ENCODE measurements at places on chromosomes 4 and X. TPM values are rescaled to one million over a fixed set of nuclear protein-coding genes. Genes with fewer than 3 reads are reported as not detected.

Gene SLC34A2
- total RNA-seq, result 7.0 TPM

Gene LINC00632
- total RNA-seq, result 616 TPM

DNA sequence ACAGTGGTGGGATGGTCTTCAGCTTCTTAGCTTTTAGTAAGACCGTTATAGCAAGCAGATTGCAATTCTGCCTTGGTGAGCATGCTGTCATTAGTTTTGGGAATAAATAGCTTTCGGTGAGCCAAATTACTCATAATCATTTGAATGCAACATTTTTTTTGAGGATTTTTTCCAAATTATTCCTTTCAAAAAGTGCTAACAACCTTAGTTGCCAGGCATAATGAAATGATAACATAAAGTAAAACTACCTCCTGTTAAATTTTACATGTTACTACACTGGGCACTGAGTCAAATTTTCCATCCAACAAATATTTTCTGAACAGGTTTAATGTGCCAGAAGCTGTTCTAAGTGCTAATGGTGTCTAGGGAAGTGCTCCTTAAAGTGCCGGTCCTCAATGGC lies 15.8 kb upstream of the NPFFR2 start:
- no peak for DNase-seq

- no peak for DNase-seq
These were observed 140.4 kb downstream of the AFAP1 start for GRCh38 chr4:7799306-7799705.

DNA sequence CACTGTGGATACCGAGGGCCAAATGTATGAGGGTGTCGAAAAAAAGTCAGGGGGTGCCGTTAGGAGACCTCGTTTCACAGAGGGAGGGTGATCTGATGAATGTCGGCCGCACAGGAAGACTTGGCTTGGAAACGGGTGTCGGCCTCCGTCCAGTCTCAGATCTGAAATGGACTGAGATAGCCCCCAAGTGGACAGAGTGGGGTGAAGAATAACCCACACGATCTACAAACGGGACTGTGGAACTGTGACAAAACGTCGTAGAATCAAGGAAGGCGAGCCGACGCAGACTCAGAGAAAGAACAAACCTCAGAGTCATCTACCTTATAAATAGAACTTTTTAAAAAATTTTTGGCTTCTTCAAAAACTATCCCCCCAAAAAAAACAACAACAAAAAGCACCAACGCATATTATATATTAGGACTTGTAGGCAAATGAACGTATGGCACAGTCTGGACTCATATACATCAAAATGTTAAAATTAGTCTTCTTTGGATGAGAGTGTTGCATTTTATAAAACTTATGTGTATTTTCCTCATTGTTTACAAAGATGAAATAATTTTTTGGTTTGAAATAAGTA lies 63.8 kb upstream of the IRF2 start:
- DNase-seq, result peak; percentile 90

- DNase-seq, result no peak
These were observed 178.7 kb downstream of the RASL11B start for GRCh38 chr4:53040851-53041250.

DNA sequence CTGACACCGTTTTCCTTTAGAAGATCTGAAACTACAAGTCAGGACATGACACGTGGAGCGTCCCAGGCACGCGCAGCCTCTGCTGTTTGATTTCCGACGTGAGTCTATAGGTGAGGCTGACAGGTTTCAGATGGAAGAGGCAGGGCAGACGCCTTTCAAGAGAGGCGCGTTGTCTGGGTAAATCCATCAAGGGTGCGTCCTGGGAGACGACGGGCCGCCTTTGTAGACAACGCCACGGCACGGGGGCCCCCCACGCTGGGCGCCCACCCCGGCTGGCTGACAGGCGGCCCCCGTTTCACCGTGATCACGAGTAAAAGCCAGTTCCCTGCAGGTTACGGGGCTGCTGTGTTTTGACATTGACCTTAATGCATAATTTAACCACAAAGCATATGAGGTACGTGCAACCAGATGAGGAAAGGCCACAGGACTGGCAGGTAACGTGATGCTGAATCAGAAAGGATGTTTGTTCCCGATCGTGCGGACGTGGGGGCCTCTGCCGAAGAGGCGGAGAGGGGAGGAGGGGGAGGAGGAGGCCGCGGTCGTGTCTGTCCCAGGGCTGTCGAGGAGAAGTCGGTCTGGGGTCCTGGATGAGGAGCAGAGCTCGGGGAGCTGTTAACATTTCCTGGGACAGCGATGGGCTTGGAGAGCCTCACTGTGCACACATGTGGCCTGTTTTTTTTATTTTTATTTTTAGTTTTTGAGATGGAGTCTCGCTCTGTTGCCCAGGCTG lies 51.1 kb upstream of the PPP2R3B start:
- no peak for DNase-seq
